ENCODE measurements at places on chromosomes 11 and 22.

DNA sequence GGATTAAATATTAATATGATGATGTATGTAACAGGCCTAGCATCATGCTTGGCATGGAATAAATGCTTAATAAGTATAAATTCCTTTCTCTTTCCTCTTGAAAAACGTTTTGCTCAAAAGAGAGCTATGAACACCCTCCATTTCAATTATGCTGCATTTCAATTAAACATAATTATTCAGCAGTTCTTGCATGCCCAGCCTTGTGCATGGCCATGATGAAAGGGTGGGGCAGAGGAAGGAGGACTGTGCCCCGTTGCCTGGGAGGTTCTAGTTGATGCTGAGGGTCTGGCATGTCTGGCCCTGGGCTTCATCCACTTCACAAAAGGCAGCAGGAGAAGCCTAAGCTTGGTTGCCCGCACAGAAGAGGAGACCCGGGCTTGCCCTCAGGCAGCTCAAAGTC is 73.6 kb upstream of the PHOX2A start:
- no peak for DNase-seq

GRCh38 chr11:94457118-94458029 is 36.3 kb downstream of the MRE11 start:
- no peak for DNase-seq

DNA sequence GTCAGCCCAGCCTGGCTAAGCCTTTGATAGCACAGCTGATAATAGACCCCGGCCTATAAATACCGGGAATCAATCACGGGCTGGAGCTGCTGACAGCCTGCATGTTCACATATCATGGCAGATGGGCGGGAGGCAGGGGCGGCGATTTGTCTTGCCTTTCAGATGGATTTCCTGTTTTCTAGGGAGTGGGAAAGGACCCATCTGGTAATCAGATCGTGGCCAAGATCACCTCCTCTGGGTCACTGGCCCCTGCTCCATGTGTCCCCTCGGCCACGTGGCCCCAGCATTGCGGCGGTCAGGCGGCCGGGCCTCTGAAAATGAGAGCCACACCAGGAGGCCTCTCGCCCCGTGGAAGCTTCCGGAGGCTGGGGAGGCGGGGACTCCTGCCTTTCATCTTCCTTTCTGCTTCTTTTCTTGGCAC is 36.6 kb downstream of the SMIM38 start:
- DNase-seq: no peak

GRCh38 chr11:117059611-117060148 is 38.5 kb downstream of the SIK3 start:
- no peak for DNase-seq

DNA sequence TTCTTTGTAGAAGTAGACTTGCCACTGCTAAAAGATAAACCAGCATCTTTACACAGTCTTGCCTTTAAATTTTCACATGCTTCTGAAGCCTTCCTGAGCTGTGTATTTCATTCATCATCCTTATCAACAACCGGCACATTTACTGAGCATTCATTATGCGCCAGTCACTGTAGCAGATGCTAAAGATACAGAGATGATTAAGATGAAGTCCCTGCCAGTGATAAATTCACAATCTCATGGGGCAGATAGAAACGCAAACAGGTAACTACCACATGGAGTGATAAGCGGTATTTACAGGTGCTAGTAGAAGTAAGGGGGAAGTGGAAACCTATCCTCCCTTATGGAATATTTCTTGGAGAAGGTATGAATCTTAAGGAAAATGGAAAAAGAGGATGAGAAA is 67.2 kb downstream of the PRCP start:
- DNase-seq: no peak

GRCh38 chr11:111778047-111778558 is 11.9 kb upstream of the PPP2R1B start:
- DNase-seq: no peak

GRCh38 chr11:116576526-116576925 is 196.3 kb downstream of the BUD13 start:
- no peak for DNase-seq

DNA sequence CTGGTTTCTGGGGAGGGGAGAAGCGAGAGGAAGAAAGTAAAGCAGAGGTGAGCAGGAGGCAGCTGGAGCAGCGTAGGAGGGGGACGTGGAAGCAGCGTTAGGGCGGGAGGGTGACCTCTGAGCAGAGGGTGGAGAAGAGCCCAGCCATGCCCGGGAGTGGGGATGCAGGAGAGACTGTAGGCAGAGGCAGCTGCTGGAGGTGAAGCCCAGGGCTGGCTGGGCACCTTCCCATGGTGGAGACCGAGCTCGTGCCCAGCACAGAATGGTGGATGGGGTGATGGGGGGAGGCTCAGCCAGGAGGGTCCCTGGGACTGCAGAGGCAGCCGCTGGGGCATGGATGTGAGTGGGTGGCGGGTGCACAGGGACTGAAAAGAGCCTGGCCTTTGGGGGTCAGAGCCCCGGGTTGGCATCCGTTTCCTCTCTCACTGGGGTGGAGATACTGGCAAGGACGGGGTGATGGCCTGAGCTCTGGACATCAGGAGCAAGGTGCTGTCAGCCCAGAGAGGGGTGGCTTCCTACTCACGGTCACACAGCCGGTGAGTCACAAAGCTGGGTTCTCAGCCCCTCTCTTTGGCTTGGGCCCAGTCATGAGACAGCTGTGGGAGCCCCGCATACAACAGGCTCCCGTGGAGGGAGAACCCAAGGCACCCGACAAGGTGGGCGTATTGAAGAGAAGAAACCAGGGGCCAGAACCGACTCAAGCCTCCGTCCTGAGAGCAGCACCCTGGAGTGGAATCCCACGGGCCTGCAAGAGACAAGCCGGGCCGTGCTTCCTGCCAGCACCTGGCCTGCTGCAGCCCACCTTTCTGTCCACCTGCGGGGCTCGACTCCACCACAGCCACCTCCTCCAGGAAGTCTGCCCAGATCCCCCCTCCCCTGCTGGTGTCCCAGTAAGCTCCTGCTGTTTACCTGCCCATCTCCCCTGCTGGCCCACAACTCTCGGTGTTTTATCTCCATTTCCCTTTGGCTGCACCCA is 45.8 kb upstream of the FGF3 start:
- no peak for DNase-seq

DNA sequence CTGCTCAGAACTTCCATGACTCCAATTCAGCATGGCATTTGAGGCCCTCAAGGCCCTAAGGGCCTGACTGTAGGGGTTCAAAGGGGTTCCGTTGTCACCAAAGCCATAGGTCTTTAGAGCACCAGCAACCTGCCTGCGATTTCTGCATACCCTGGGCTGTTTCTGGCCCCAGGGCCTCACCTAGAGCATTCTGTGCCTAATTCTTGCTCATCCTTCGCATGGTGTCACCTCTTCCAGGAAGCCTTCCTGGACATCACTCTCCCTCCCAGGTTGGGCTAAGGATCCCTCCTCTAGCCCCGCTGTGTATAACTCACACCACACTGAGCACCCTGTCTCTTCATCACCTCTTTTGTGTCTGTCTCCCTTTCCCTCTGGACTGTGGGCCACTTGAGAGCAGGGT is 194.3 kb downstream of the CEP164 start:
- DNase-seq: no peak

GRCh38 chr11:72418834-72419560 is 15.3 kb downstream of the CLPB start:
- no peak for DNase-seq

DNA sequence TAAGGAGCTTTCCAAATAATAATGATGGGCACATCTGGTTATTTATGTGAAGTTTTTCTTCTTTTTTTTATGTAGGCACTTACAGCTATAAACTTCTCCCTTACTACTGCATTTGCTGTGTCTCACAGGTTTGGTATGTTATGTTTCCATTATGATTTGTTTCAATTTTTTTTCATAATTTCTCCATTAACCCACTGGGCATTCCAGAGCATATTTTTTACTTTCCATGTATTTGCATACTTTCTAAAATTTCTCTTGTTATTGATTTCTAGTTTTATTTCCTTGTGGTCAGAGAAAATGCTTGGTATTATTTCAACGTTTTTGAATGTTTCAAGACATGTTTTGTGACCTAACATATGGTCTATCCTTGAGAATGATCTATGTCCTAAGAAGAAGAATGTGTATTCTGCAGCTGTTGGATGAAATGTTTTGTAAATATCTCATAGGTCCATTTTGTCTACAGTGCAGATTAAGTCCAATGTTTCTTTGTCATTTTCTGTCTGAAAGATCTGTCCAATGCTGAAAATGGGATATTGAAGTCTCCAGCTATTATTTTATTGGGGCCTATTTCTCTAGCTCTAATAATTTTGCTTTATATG is 362.1 kb downstream of the DDX10 start:
- DNase-seq: no peak

GRCh38 chr22:42521228-42521546 is 1.6 kb upstream of the RRP7A start:
- no peak for DNase-seq

DNA sequence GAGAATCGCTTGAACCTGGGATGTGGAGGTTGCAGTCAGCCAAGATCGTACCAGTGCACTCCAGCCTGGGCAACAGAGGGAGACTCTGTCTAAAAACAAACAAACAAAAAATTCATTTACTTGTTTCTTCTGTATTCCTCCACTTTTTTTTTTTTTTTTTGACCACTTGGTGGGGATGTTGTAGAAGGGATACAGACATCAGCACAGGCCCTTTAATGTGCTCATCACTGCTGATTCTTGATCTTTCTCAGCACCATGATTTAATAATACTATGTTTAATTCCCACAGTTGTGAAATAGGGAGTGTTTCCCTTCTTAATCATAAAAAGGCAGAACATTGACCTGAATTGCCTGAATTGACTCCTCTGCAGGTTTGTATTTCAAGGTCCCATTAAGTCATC is 4.5 kb downstream of the TTC9C start:
- DNase-seq: no peak

DNA sequence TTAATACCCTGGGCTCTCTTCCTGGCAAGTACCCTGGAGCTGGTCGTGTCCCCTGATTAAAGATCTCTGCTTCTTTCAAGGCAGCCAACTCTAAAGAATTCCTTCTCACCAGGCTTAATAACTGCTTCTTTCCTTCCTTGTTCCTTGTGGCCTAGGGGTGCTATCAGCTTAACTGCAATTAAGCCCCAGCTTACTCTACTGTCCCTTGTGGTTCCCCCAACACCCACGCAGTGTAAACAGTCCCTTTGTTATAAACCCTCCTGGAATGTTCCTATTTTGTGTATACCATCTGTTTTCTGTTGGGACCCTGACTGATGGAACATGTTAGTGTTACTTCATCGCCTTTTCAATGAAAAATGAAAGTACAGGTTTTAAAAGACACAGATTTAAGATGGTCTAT is 126.4 kb upstream of the KIRREL3 start:
- DNase-seq: no peak

DNA sequence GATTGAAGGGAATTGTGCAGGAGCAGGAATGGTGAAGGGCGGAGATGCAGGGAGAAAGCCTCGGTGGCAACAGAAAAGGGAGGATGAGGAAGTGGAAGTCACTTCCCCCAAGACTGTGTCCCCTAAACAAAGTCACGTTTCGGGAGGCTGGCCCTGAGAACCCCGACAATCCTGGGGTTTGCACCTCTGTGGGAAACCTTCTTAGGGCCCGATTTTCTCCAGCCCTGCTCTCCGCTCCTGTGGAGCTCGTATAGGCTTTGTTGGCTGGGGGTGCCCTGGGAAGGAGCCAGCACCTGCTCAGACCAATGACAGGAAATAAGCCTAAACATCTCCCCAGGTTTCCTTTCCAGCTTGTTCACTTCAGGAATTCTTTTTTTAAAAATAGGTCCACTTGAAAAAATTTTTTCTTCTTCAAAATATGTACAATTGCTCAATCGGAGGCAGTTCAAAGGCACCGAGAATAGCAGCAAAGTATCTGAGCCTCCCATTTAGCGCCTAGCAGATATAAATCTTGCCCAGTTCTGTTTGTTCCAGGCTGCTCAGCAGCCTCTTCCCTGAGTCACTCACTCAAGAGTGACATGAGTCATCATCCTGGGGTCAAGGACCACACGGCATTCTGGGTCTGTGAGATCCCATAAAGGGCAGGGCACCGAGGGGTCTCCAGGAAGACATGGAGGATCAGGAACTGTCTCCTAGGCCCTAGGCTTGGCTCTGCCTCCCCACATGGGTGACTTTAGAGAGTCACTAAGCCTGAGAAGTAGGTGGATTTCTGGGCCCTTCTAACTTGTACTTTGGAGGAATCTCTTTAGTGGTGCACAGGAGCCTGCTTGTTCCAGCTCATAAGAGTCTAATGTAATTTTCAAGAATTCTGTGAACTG is 34.0 kb downstream of the IRAG1 start:
- DNase-seq: no peak

GRCh38 chr11:67240576-67241389 is 25.5 kb upstream of the GRK2 start:
- no peak for DNase-seq

- DNase-seq: no peak
Observed at GRCh38 chr22:29606320-29606719, 2.9 kb downstream of the NF2 start.

DNA sequence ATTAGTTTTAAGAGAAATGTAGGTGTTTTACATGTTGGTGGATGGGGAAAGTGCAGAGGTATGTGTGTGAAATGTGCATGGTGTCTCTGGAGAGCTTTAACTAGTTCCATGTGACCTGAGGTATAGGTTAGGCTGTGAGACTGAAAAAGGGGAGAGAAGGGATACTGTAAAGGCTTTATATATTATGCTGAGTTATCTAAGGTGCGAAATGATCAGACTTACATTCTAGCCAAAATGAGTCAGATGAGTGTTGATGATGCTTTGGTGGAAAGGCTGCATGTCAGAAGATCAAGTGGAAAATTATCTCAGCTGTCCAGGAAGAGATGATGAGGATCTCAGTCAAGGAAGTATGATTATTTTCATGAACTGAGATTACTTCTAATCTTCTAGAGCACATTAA is 15.8 kb downstream of the ACAT1 start:
- no peak for DNase-seq

DNA sequence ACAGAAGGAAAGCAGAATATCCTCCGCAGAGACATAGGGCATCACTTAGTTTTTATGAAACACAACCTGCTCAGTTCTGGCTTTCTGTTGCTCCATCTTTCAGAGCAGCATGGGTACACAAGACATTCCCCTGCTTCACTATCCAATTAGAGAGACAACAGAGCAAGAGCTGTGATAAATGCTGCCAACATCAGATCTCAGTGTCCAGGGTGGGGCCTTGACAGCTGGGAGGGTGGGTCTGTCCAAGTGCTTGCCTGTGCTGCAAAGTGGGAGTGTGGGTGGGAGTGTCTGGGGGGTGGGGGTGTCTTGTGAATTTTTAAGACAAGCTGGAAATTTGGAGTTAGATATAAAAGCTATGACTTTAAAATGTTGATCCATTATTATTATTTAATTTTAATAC is 369.6 kb downstream of the TENM4 start:
- no peak for DNase-seq

DNA sequence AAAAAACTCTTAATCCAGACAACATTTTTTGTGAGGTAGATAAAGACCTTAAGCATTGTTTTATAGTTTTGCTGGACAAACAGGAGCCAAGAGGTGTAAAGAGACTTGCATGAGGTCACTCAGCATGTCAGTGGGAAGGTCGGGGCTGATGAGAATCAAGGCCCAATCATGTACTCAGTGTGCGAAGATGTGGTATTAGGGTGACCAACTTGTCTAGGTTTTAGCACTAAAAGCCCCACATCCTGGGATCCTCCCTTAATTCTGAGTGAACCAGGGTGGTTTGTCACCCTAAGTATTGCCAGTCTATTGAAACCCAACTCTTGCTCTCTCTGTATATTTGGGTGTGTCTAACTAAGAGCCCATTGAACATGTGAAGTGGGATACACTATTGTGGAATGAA is 19.5 kb upstream of the SORL1-AS1 start:
- no peak for DNase-seq

GRCh38 chr22:28988457-28988856 is 73.2 kb downstream of the C22orf31 start:
- no peak for DNase-seq
